ENCODE measurements at places on chromosomes 7 and 10. TPM values are rescaled to one million over a fixed set of nuclear protein-coding genes. Genes with fewer than 3 reads are reported as not detected.

Gene ANKRD22
- not detected for total RNA-seq

DNA sequence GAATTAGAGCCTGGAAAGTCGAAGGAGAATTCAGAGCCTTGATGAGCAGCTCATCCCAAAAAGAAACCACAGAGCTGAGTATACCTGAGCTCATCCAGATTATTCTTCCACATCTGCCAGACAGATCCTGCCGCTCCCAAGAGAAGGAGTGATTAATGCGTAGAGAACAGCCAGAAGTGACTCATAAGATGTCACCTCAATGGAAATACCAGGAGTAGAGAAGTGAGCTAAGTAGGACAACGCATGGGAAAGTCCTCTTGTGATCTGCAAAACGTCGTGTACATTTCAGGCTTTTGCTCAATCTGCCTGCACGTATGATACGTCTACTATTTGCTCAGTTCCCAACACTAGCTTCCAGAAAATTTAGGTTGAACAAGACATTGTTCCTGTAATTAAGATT, 230.5 kb upstream of the AUTS2 start:
- H3K27ac ChIP-seq = no peak overlapping the region
- H3K4me3 ChIP-seq = no peak overlapping the region
- H3K4me1 ChIP-seq = no peaks in the 10 kb centered on the region
- no peaks in the 10 kb centered on the region for H3K27me3 ChIP-seq
- no peaks in the 10 kb centered on the region for H3K36me3 ChIP-seq
- DNase-seq = no peak

DNA sequence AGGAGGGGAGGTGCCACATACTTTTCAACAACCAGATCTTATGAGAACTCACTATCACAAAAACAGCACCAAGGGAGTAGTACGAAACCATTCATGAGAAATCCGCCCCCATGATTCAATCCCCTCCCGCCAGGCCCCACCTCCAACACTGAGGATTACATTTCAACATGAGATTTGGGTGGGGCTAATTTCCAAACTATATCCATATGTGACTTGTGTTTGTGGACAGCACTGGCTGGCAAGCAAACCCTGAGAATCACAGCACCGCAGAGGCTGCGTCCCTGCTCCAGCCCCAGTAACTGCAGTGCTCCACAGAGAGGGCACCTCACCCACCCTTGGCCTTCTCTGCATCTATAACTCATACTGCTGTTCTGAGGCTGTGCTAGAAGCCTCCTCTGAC, 211.2 kb upstream of the PODXL start:
- no peaks in the 10 kb centered on the region for H3K36me3 ChIP-seq
- DNase-seq = no peak
- H3K4me3 ChIP-seq = no peak overlapping the region
- peaks cover 8% of the 10 kb centered on the region for H3K27me3 ChIP-seq
- no peaks in the 10 kb centered on the region for H3K4me1 ChIP-seq
- no peak overlapping the region for H3K27ac ChIP-seq

- H3K4me1 ChIP-seq = peaks cover 1% of the 10 kb centered on the region
- H3K36me3 ChIP-seq = peaks cover 11% of the 10 kb centered on the region
- H3K27me3 ChIP-seq = no peaks in the 10 kb centered on the region
- DNase-seq = no peak
- H3K27ac ChIP-seq = no peak overlapping the region
- no peak overlapping the region for H3K4me3 ChIP-seq
Measured at GRCh38 chr7:128989961-128990360, 52.2 kb downstream of the IRF5 start.

- peak overlapping the region; percentile 69 for H3K4me3 ChIP-seq
- DNase-seq = peak; percentile 47
- peaks cover 7% of the 10 kb centered on the region for H3K4me1 ChIP-seq
- H3K36me3 ChIP-seq = no peaks in the 10 kb centered on the region
- H3K27ac ChIP-seq = no peak overlapping the region
- H3K27me3 ChIP-seq = peaks cover 14% of the 10 kb centered on the region
Measured at GRCh38 chr7:158957921-158958491, 101.6 kb downstream of the DYNC2I1 start.

Gene AKR1C2
- total RNA-seq = not detected

Gene EPHB6
- 9.0 TPM for total RNA-seq

Gene GPR15LG
- total RNA-seq = not detected

DNA sequence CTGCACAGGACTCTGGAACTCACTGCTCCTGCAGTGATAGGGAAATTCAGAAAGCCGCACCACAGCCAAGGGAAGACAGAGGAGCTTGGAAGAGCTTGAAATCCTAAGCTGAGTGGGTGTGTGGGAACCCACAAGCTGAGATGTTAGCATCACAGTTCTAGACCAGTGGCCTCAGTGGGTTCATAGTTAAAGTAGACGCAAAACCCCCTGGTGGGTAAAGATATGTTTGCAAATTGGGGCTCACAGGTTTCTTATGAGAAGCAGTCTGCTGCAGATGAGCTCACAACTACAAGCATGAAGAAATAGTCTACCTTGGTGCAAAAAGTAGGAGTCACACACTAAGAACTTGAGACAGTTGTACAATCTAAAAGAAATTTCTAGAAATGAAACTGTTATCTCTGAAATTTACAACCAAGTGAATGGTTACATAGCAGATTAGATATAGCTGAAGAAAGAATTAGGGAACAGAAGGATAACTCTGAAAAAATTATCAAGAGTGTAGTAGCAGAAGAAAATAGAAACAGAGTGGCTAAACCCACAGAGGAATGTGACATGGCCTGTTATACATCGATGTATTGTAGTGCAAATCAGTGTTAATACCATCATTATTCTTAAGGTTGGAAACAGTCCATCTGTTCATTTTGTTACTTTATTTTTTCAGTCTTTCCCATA, 77.2 kb downstream of the DYNC2I1 start:
- no peaks in the 10 kb centered on the region for H3K4me1 ChIP-seq
- peaks cover 70% of the 10 kb centered on the region for H3K36me3 ChIP-seq
- H3K4me3 ChIP-seq = no peak overlapping the region
- no peaks in the 10 kb centered on the region for H3K27me3 ChIP-seq
- no peak for DNase-seq

- no peaks in the 10 kb centered on the region for H3K27me3 ChIP-seq
- no peak overlapping the region for H3K27ac ChIP-seq
- no peaks in the 10 kb centered on the region for H3K36me3 ChIP-seq
- no peak overlapping the region for H3K4me3 ChIP-seq
- DNase-seq = no peak
Measured at GRCh38 chr7:77253151-77253550, 53.5 kb upstream of the FGL2 start.

DNA sequence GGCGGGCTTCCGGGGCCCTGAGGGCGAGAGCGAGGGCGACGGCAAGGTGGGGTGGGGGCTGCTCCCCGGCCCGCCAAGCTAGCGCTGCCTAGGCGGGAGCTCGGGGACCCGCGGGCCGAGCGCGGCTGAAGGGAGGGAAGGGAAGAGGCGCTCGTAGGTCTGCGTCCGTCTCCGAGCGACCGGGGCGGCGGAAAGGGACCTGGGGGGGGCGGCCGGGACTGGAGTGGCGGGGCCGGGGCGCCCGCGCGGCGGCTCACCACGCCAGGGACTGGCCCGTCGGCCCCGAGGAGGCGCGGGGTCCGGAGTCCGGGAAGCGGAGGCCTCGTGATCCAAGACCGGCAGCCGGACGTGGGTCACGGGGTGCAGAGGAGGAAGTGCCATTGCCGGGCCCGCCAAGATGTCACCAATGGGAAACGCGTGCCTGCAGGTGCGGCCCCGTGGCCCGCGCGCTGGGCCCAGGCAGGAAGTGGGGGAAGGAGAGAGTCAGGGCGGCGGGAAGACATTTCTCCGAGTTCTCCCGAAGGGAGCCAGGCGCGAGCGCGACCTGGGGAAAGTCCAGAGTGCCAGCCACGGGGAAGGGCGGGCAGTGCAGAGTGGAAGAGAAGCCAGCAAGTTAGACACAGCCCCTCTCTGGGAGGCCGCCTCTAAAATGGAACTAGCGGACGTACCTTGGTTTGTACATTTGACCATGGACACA, 11.9 kb downstream of the HNRNPF start:
- DNase-seq = peak; percentile 90
- no peaks in the 10 kb centered on the region for H3K27me3 ChIP-seq
- peaks cover 69% of the 10 kb centered on the region for H3K4me1 ChIP-seq
- peak overlapping the region; percentile 98 for H3K27ac ChIP-seq
- H3K36me3 ChIP-seq = peaks cover 86% of the 10 kb centered on the region
- peak overlapping the region; percentile 93 for H3K4me3 ChIP-seq

- H3K36me3 ChIP-seq = no peaks in the 10 kb centered on the region
- H3K4me3 ChIP-seq = no peak overlapping the region
- no peak overlapping the region for H3K27ac ChIP-seq
- H3K27me3 ChIP-seq = no peaks in the 10 kb centered on the region
- no peaks in the 10 kb centered on the region for H3K4me1 ChIP-seq
Measured at GRCh38 chr10:52615756-52616394, 156.7 kb downstream of the MBL2 start.

GRCh38 chr7:29780346-29780745, 26.0 kb upstream of the WIPF3 start:
- no peak for DNase-seq
- H3K27me3 ChIP-seq = peaks cover 21% of the 10 kb centered on the region
- H3K27ac ChIP-seq = no peak overlapping the region
- no peak overlapping the region for H3K4me3 ChIP-seq
- no peaks in the 10 kb centered on the region for H3K4me1 ChIP-seq

- no peaks in the 10 kb centered on the region for H3K4me1 ChIP-seq
- DNase-seq = no peak
- no peak overlapping the region for H3K4me3 ChIP-seq
- H3K27me3 ChIP-seq = peaks cover 27% of the 10 kb centered on the region
- no peak overlapping the region for H3K27ac ChIP-seq
- no peaks in the 10 kb centered on the region for H3K36me3 ChIP-seq
Measured at GRCh38 chr10:10959666-10960065, 58.0 kb upstream of the CELF2 start.

DNA sequence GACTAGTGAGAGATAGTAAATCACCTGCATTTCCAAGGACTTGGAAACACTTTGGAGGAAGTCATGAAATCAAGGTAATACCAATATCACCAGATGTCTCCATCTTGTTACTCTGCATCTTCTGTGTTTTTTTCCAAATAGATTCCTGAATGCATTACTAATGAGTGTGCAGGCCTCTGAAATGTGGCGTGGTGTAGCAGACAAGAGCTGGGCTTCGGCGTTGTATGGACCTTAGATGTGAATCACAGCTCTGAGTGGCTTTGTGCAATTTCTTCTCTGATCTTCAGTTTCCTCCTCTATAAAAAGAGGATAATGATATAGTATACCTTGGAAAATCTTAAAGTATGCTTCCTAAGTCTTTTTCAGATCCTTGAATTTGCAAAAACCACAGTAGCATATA, 9.6 kb upstream of the MYPN start:
- no peaks in the 10 kb centered on the region for H3K36me3 ChIP-seq
- no peak overlapping the region for H3K27ac ChIP-seq
- no peak for DNase-seq
- H3K4me1 ChIP-seq = no peaks in the 10 kb centered on the region
- no peak overlapping the region for H3K4me3 ChIP-seq

- DNase-seq = no peak
- H3K4me1 ChIP-seq = no peaks in the 10 kb centered on the region
- H3K27ac ChIP-seq = no peak overlapping the region
- no peaks in the 10 kb centered on the region for H3K36me3 ChIP-seq
Measured at GRCh38 chr7:105602325-105603305, 21.3 kb upstream of the EFCAB10 start.

GRCh38 chr10:113390896-113391295, 162.0 kb upstream of the HABP2 start:
- H3K4me3 ChIP-seq = no peak overlapping the region
- H3K36me3 ChIP-seq = no peaks in the 10 kb centered on the region
- no peak for DNase-seq
- H3K27ac ChIP-seq = no peak overlapping the region
- no peaks in the 10 kb centered on the region for H3K4me1 ChIP-seq
- H3K27me3 ChIP-seq = peaks cover 6% of the 10 kb centered on the region

Gene SRPK2
- 38.2 TPM for total RNA-seq

DNA sequence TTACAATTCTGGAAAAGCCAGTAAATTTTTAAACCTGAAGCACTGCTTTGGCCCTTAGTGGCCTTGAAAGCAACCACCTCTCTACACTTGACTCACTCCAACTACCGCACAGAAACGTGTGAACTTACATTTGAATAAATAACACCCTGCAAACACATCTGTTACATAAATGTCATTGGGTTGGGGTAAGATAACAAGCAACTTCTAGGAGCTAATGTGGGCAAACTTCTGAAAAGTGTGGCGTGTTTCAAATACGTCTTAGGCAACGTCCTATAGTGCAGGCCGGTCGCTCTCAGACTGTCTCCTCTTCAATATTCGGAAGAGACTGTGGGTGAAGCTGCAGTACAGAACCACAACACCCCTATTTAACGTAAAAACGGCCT, 474 bp downstream of the ORC5 start:
- no peak for DNase-seq
- peak overlapping the region; percentile 95 for H3K4me3 ChIP-seq
- H3K27me3 ChIP-seq = peaks cover 8% of the 10 kb centered on the region
- H3K36me3 ChIP-seq = peaks cover 18% of the 10 kb centered on the region
- peak overlapping the region; percentile 92 for H3K27ac ChIP-seq

Gene ZNF789
- total RNA-seq = 14.8 TPM

- no peaks in the 10 kb centered on the region for H3K27me3 ChIP-seq
- no peak overlapping the region for H3K27ac ChIP-seq
- H3K36me3 ChIP-seq = no peaks in the 10 kb centered on the region
- no peaks in the 10 kb centered on the region for H3K4me1 ChIP-seq
- H3K4me3 ChIP-seq = no peak overlapping the region
Measured at GRCh38 chr7:115638853-115639252, 391.7 kb downstream of the TFEC start.

GRCh38 chr10:67772894-67773511, 65.0 kb downstream of the DNAJC12 start:
- H3K27ac ChIP-seq = no peak overlapping the region
- H3K4me1 ChIP-seq = peaks cover 11% of the 10 kb centered on the region
- DNase-seq = no peak
- no peak overlapping the region for H3K4me3 ChIP-seq

DNA sequence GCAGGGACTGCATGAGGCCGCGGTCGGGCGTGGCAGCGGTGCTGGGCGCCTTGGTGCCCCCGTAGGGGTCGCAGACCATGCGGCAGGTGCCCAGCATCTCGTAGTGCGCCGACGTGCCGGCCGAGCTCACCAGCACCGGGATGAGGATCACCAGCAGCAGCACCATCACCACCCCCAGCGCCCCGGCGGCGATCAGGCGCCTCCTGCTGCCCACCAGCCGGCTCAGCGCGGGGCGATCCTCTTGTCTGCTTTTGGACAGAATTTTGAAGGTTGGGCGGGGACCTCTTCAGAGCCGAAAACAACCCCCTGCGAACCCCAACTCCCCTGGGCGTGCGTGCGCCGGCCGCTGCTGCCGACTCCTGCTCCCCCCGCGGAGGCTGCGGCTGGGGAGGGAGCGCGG, 779 bp downstream of the C1QL3 start:
- H3K27ac ChIP-seq = no peak overlapping the region
- H3K4me1 ChIP-seq = peaks cover 6% of the 10 kb centered on the region
- peak overlapping the region; percentile 34 for H3K4me3 ChIP-seq
- H3K36me3 ChIP-seq = peaks cover 16% of the 10 kb centered on the region

Gene ZCWPW1
- total RNA-seq = 3.0 TPM

All from activated naive CD8-positive, alpha-beta T cell treated with anti-CD3 and anti-CD28 coated beads for 36 hours (primary cell).